ENCODE measurements at places on chromosomes 6 and 20. TPM values are rescaled to one million over a fixed set of nuclear protein-coding genes. Genes with fewer than 3 reads are reported as not detected.

- DNase-seq: no peak
Measured at GRCh38 chr6:81772741-81773140, 20.3 kb upstream of the TENT5A start.

DNA sequence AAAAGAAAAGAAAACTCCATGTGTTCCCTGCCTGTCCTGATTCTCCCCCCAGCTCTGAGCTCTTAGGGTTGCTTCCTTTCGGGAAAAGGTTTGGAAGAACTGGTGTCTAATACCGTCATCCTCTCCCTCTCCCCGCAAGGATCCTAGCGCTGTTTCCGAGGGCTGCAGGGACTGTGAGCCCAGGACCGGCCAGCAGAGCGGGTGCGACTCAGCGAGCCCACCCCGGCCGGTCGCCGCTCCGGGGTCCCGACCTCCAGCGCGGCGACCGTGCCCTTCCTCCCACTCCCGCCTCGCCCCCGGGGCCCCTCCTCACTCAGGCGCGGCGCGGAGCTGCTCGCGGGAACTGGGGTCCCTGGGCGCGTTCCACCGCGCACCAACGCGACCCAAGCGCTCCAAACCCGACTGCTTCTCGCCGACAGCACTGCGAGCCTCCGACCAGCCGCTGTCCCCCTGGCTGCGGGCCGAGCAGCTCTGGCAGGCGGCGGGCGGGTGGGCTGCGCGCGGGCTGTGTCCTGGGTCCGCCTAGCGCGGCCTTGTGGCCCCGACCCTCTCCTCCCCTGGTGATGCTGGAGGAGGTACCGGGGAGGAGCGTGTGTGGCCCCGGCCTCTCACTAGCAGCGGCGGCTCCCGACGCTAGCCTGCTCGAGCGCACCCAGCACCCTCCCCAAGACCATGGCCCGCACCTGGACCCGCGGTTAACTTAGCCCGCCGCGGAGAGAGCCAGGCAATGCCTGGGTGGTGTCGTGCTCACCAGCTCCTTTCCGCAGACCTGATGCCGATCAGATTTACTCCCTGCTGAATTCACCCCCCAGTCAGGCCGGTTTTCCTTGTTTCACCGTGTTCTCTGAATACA lies at the start of gene PLA2G7:
Gene PLA2G7 (minus strand): TSS at position 509 of the 853 bp plus-strand sequence. CDS start 12,484 bp downstream, outside the sequence.
- DNase-seq: peak; percentile 18

DNA sequence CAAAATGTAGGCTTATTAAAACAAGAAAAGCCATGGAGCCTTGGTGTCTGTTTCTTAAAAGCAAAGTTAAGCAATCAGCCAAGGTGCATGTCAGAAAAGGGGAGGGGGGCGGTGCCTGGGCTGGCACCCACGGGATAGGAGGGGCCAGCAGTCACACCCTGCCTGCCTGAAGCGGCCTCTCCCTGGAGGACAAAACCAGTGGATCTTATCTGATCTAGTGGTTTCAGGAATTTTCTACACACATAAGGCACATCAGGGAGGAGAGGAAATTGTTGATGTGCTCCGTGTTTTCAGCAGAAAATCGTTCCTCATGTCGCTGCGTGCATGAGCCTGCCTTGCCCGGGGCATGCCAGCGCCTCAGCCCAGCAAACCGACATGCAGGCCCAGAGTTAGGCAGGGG lies 276.4 kb downstream of the TAF4 start:
- no peak for DNase-seq

DNA sequence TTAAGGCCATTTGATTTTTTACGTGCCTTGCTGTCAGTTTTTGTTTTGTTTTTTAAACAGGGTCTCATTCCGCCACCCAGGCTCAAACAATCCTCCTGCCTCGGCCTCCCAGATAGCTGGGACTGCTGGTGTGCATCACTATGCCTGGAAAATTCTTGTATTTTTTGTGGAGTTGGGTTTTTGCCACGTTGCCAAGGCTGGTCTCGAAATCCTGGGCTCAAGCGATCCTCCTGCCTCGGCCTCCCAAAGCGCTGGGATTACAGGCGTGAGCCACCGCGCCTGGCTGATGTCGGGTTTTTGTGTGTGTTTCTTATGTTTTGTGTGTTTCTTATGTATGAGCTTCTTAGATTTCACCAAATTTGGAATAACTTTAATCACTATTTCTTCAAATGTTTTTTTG lies 104.8 kb downstream of the TAF4 start:
- no peak for DNase-seq

- DNase-seq: no peak
Measured at GRCh38 chr6:329888-330691, 37.8 kb downstream of the DUSP22 start.

- no peak for DNase-seq
Measured at GRCh38 chr6:164227952-164228522, 813.5 kb downstream of the QKI start.

- DNase-seq: no peak
Measured at GRCh38 chr20:17710379-17711266, 10.9 kb downstream of the BANF2 start.

The TMEM244 gene
- not detected for total RNA-seq

- no peak for DNase-seq
Measured at GRCh38 chr20:38534756-38535155, 46.2 kb upstream of the ADIG start.

GRCh38 chr6:21208081-21208795 lies 385.3 kb upstream of the SOX4 start:
- DNase-seq: peak; percentile 51

DNA sequence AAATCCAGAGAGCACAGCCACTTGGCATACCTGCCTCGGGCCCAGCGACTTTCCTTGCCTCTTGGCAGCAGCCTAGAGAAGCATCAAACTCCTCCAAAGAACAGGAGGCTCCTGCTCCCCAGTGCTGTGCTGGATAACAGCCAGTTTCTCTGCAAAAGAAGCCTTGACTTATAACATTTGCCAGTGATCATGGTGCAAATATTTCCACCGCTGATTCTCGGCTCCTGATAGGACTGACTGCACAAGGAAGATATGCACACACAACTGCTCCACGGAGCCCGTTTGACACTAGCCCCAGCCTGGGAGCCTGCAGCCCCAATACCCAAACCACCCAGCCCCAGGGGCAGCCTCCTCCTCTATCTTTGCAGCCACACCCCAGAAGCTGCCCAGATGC lies 17.5 kb downstream of the ACSS1 start:
- DNase-seq: no peak

The CD24 gene
- 985 TPM for total RNA-seq

DNA sequence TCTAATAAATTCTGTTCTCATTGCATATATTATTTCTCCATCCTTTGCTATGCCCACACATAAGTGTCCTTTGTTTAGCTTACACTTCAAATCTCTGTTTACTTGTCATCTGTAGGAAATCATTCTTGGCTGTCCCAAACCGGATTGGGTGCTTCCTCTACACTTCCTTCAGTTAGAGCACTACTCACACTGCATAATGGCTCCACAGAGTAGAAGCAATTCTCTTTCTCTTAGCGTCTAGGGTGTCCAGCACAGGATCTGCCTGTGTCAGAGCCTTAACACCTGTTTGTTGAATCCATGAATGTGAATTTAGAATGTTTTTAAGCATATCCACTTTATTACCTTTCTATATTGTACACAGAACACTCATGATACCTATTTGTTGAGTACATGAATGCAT lies 87.0 kb upstream of the BMP2 start:
- no peak for DNase-seq

- DNase-seq: peak; percentile 55
Measured at GRCh38 chr20:313948-314347, 11.4 kb upstream of the SOX12 start.

Measured in Caki2 (cell line).